ENCODE measurements at places on chromosomes 2 and 18. TPM values are rescaled to one million over a fixed set of nuclear protein-coding genes. Genes with fewer than 3 reads are reported as not detected.
A peak's percentile ranks its signal among the peaks of the same experiment; 100 is the strongest.

DNA sequence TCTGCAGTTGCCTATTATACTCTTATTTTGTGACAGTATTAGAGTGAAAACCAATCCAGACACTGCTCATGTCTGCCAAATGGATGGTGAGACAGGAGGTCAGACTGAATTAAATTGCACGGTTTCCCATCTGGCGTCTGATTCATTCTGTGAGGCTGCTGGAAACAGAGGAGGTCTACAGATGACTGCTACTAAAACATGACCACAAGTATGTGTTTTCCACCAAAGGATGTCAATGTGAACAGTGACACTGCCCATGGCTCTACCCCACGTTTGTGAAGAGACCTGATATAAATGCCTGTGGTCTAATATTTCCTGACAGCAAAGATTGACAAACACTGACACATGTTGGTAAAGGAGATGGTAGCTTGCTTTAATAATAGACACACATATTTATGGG is 104.3 kb upstream of the ST6GAL2 start:
- DNase-seq: no peak

GRCh38 chr2:12809526-12809925 is 92.8 kb downstream of the TRIB2 start:
- DNase-seq: peak; percentile 58

DNA sequence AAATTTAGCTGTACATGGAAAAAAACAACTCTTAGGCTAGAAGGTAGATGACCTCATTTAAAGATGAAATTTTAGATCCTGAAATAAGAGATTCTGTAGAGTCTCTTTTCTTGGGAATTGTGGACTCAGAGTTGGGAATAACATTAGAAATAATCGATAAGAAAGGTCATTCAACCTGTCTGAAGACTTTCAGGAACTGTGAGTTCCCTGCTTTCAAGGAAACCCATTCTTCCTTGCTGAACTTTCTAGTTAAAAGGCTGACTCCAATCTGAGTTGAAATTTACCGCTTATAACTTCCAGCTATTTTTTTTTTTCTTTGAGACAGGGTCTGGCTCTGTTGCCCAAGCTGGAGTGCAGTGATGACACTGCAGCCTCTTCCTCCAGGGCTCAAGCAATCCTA is 16.8 kb upstream of the SMAD7 start:
- no peak for DNase-seq

Gene BMP10
- total RNA-seq: 6.2 TPM

Gene LOXL3
- 0.92 TPM for total RNA-seq

Gene CYBRD1
- total RNA-seq: 8.4 TPM
